Activated CD4-positive, alpha-beta T cell treated with anti-CD3 and anti-CD28 coated beads, Interleukin-2, amount 10 ng/mL, durations not matched to agents 24 days and 14 days (primary cell): ENCODE measurements at places on chromosomes 2 and 18. TPM values are rescaled to one million over a fixed set of nuclear protein-coding genes. Genes with fewer than 3 reads are reported as not detected.
A peak's percentile ranks its signal among the peaks of the same experiment; 100 is the strongest.

Gene TUBA4B
- not detected in 2 replicates for total RNA-seq

Gene PECR
- total RNA-seq, result 13.1 and 15.3 TPM in 2 replicates

Gene MAPRE3
- 2.5 and 3.6 TPM in 2 replicates for total RNA-seq

Gene CDH2
- 0.07 TPM in 1 of 2 replicates, not detected in the other for total RNA-seq

Gene ANKRD30BL
- not detected in 2 replicates for total RNA-seq

Gene HADHB
- 81.2 and 86.6 TPM in 2 replicates for total RNA-seq

Gene LRRTM4
- total RNA-seq, result not detected in 2 replicates

DNA sequence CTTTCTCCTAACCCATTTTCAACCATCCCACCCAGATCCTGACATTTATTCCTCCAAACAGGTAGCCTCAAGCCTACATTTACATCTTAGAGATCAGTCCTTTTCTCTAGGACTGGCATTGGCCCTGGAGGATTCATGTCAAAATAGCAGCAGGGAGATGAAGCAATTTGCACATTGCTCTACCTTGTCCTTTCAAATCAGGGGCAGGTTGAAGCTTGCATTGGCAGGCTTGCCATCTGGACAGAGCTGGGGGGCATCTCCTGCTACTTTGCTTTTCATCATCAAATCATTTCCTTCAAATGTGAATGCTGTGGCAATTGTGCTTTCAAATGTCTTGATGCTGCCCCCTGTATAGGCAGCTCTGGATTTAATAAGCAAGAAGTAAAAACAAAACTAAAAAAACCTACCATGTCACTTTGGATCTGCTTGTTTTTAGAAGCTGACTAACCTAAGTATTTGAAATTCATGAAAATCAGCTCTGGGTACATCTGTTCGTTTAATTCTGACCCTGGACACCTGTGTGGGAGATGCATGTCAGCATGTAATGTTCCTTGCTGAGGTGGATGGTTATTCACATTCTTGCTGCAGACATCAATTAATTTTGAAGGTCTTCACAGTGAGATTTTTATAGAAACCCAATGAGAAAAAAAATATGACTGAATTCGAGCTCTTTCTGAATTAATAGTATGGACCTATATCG, 47.9 kb downstream of the KIF5C start:
- H3K4me3 ChIP-seq, result no peak overlapping the region
- no peaks in the 10 kb centered on the region for H3K27me3 ChIP-seq
- peaks cover 17% of the 10 kb centered on the region for H3K36me3 ChIP-seq

DNA sequence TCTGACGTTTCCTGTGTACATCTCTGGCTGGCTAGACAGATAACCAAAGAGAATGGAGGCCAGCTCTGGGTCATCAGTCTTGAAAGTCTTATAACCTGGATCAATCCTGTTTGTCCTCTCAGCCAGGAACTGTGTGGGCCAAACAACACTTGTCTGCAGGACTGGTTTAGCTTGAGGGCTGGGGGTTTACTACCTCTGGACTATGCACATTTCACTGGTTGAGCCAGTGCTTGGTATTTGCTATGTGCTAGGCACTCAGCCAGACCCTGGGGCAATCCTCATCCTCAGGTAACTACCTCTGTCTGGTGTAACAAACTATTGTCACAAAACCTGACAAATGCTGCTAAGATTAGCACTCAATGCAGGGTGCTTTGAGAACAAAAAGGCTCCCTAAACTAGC, 169.7 kb downstream of the HAUS1 start:
- H3K4me1 ChIP-seq, result peaks cover 21% of the 10 kb centered on the region
- peaks cover 11% of the 10 kb centered on the region for H3K36me3 ChIP-seq
- no peak overlapping the region for H3K4me3 ChIP-seq

- no peaks in the 10 kb centered on the region for H3K4me1 ChIP-seq
- no peak for DNase-seq
- H3K27ac ChIP-seq, result no peak overlapping the region
- H3K36me3 ChIP-seq, result no peaks in the 10 kb centered on the region
- H3K4me3 ChIP-seq, result no peak overlapping the region
- H3K27me3 ChIP-seq, result no peaks in the 10 kb centered on the region
Measured at GRCh38 chr2:18643326-18644114, 54.2 kb upstream of the NT5C1B start.

DNA sequence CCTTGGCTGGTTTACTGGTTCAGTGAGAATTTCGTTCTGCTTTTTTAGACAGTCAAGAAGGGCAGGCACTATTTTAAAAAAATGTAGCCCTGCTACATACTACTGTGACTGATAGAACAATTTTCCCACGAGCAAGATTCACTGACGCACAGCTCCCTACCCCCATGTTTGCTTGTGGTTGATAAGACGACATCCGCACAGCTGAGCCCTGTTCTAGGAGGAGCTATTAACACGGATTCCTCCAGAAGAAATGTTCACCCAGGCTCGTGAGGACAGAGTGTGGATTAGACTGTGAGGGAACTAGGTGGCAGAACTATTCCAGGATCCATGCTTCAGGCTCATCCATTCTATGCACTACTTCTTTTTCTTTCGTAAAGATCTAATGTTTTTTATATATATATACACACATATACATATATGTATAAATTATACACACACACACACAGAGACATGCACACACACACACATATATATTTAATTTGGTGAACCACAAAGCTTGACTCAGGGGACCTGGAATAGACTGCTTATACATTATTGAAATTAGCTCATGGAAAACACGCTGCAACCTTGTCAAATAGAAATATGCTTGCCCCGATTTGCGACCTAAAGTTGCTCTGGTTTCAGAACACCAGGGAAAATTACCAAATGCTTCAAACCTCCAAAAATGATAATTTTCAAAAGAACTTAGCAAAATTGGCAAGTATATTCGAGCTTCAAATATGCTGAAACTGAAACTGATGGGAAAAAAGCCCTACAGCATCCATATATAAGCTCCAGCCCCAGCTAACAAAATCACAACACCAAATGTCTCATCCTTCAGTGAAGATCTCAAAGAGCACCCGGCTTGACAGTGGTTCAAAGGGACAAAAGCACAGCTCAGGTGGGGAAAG, 370.4 kb downstream of the SOCS6 start:
- H3K27me3 ChIP-seq, result no peaks in the 10 kb centered on the region
- H3K27ac ChIP-seq, result no peak overlapping the region
- peaks cover 6% of the 10 kb centered on the region for H3K4me1 ChIP-seq

DNA sequence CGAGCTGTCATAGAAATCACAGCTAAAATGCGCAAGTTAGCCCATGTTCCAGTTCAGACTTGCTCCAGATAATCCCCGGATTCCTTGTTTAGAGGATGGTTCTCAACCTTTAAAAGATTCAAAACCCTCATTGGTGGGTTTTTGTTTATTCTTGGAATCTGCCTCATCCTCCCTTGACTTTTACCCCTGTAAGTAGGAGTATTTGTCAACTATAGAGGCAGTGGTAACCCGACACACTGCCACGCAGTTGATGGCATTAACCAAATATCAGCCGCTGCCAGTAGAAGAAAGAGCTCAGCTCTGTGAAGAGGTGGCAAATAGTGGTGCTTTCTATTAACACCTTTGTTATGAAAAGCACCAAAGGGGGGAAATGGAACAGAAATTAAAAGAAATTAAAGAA, 40.4 kb upstream of the SELENOI start:
- H3K4me1 ChIP-seq, result no peaks in the 10 kb centered on the region
- peaks cover 8% of the 10 kb centered on the region for H3K27me3 ChIP-seq
- DNase-seq, result no peak

DNA sequence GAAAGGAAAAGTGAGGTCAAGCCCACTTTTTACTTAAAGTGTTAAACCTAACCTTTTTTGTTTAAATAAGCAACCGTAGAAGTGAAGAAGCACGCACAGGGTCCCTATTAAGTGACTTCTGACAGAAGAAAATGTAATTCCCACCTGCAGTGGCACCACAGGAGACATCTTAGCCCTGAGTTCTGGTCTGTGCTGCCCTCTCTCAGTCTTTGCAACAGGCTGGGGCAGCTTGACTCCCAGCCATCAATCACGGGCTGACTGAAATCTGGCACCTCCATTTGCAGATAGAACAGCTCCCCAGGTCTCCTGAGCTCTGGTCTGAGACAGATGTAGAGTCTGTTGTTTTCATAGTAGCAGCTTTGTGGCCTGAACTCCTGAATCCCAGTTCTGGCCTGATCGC, 170.0 kb downstream of the LTBP1 start:
- H3K4me1 ChIP-seq, result no peaks in the 10 kb centered on the region
- H3K4me3 ChIP-seq, result no peak overlapping the region
- no peak overlapping the region for H3K27ac ChIP-seq
- DNase-seq, result no peak

- H3K4me1 ChIP-seq, result peaks cover 66% of the 10 kb centered on the region
- peak overlapping the region; percentile 76 for H3K27ac ChIP-seq
- peak; percentile 52 for DNase-seq
- peak overlapping the region; percentile 67 for H3K4me3 ChIP-seq
Measured at GRCh38 chr2:68755071-68755470, 20.5 kb downstream of the ARHGAP25 start.

DNA sequence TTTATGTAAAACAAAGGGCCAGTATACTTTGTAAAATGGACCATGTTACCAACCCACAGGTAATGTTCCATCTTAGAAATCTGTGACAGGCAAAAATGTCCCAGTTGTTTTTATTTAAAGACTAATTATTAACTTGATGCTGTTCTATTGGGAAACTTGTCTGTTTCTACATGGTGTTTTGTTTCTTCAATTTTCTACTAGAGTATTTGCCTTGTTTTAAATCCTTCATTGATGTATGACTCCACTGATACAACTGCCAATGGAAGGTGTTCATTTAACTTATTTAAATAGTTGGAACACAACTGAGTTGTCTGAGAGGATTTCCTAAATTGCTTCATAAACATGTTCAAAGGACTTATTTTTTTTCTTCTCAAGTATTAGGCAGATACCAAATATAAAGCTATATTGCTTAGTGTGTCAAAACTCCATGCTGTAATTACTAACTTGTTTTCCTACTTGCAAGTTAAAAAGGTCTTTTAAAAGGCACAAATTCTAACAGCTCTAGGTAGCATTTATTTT, 152.0 kb upstream of the XPO1 start:
- H3K4me3 ChIP-seq, result no peak overlapping the region
- peaks cover 17% of the 10 kb centered on the region for H3K4me1 ChIP-seq
- no peak for DNase-seq

- H3K4me3 ChIP-seq, result no peak overlapping the region
- no peaks in the 10 kb centered on the region for H3K36me3 ChIP-seq
- no peak for DNase-seq
- no peak overlapping the region for H3K27ac ChIP-seq
Measured at GRCh38 chr2:182548031-182548950, 121.5 kb upstream of the PDE1A start.

GRCh38 chr2:171688129-171688465, 828 bp downstream of the DYNC1I2 start:
- peaks cover 10% of the 10 kb centered on the region for H3K27me3 ChIP-seq
- H3K4me3 ChIP-seq, result peak overlapping the region; percentile 80
- H3K27ac ChIP-seq, result peak overlapping the region; percentile 47
- DNase-seq, result no peak
- peaks cover 13% of the 10 kb centered on the region for H3K4me1 ChIP-seq

GRCh38 chr2:182952741-182953450, 85.4 kb downstream of the NCKAP1 start:
- H3K4me1 ChIP-seq, result peaks cover 31% of the 10 kb centered on the region
- H3K27me3 ChIP-seq, result no peaks in the 10 kb centered on the region
- H3K36me3 ChIP-seq, result peaks cover 12% of the 10 kb centered on the region
- DNase-seq, result no peak
- H3K27ac ChIP-seq, result no peak overlapping the region
- H3K4me3 ChIP-seq, result no peak overlapping the region

GRCh38 chr2:181203412-181203811, 223.0 kb downstream of the UBE2E3 start:
- DNase-seq, result no peak
- peaks cover 20% of the 10 kb centered on the region for H3K4me1 ChIP-seq
- peaks cover 69% of the 10 kb centered on the region for H3K36me3 ChIP-seq
- no peaks in the 10 kb centered on the region for H3K27me3 ChIP-seq
- no peak overlapping the region for H3K27ac ChIP-seq
- no peak overlapping the region for H3K4me3 ChIP-seq

DNA sequence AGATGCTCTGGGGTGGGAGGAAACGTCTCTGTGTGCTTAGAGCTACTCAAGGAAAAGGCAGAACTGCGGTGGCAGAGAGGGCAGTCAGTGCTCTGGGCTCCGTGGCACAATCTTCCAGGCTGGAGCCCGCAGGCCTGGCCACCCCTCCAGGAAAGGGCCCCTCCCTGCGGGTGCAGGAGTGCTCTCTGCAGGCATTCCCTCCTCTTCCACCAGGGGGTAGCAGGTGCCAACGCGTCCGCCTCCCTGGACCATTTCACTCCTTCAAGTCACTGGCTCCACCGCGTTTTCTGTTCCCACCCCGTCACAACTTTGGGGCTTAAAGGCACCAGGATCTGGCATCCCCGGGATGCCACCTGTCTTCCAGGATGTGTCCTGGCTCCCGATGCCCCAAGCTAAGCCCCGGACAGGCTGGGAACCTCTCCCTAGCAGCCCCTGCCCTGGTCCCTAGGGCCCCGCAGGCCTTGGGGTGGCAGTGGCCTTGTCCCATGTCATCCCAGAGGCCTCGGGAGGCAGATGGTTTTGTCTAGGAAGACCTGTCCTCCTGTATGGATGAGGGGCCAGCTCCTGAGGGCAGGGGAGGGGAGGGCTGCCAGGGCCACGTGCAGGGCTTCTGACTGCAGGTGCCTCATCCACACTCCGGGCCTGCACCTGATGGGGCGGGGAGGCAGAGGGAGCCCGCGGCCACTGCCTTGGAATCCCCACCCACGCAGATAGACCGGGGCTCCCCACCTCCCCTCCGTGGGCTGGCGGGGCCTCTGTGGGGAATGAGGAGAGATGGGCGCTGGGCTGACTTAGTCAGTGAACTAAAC, 26.4 kb downstream of the KCNIP3 start:
- no peak overlapping the region for H3K4me3 ChIP-seq
- no peak for DNase-seq
- no peaks in the 10 kb centered on the region for H3K27me3 ChIP-seq
- no peaks in the 10 kb centered on the region for H3K36me3 ChIP-seq

GRCh38 chr18:57776767-57777166, 26.3 kb downstream of the ATP8B1 start:
- no peak overlapping the region for H3K27ac ChIP-seq
- H3K4me1 ChIP-seq, result peaks cover 8% of the 10 kb centered on the region
- no peaks in the 10 kb centered on the region for H3K36me3 ChIP-seq
- H3K27me3 ChIP-seq, result peaks cover 3% of the 10 kb centered on the region
- no peak for DNase-seq
- no peak overlapping the region for H3K4me3 ChIP-seq

DNA sequence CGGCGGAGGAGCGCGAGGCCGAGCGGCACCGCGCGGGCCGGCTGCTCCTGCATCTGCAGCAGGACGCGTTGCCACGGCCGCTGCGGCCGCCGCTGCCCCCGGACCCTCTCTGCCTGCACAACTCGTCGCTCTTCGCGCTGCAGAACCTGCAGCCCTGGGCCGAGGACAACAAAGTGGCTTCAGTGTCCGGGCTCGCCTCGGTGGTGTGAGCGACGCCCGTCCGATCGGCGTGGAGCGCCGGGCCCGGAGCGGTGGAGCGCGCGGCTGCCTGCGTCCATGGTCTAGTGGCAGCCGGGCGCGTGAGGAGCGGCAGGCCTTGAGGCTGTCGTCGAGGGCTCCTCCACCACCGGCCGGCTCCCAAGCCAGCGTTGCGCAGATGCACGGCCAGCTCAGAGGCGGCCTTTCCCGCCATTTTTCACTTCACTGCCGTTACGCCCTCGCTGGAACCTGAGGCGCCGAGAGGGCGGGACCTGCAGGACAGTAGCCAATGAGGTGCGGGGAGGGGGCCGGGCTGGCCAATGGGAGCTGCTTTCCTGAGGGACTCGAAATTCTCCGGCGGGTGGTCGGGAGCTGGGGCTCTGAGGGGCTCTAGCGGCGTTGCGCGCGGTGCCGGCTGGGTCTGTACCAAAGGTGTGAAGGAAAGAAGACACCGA, 1.9 kb downstream of the TLX2 start:
- H3K36me3 ChIP-seq, result peaks cover 9% of the 10 kb centered on the region
- peaks cover 21% of the 10 kb centered on the region for H3K4me1 ChIP-seq
- peak overlapping the region; percentile 79 for H3K4me3 ChIP-seq

- no peak for DNase-seq
- H3K4me1 ChIP-seq, result peaks cover 2% of the 10 kb centered on the region
- no peaks in the 10 kb centered on the region for H3K36me3 ChIP-seq
- no peak overlapping the region for H3K4me3 ChIP-seq
- peaks cover 17% of the 10 kb centered on the region for H3K27me3 ChIP-seq
- no peak overlapping the region for H3K27ac ChIP-seq
Measured at GRCh38 chr18:45755934-45756333, 32.0 kb downstream of the SLC14A1 start.
